ENCODE measurements at places on chromosomes 16 and 17.

- no peak for DNase-seq
These were observed 152.2 kb downstream of the SNX11 start for GRCh38 chr17:48259694-48260291.

DNA sequence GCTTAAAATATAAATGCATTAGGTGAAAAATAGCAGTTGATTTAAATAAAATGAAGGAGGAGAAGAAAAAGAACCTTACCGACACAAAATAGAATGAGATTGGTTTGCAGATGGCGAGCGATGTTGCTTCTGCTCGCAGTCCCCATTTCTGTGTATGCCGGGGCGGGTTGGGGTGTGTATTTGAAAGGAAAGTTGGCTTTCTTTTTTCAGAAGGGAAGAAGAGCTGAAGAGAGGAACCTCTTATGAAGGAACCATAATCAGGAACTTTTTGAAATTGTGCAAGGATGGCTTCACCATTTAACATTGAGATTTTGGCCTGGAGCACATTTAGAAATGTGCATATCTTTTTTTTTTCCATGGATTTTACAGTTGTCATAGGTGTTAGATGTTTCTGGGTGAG lies at the start of gene IGSF6:
TSS of gene IGSF6 (minus strand) at position 156 of the 400 bp plus-strand sequence. CDS start at position 146, 10 bp downstream.
- DNase-seq = no peak

GRCh38 chr16:50024207-50024606 lies 818 bp upstream of the CNEP1R1 start:
- no peak for DNase-seq

DNA sequence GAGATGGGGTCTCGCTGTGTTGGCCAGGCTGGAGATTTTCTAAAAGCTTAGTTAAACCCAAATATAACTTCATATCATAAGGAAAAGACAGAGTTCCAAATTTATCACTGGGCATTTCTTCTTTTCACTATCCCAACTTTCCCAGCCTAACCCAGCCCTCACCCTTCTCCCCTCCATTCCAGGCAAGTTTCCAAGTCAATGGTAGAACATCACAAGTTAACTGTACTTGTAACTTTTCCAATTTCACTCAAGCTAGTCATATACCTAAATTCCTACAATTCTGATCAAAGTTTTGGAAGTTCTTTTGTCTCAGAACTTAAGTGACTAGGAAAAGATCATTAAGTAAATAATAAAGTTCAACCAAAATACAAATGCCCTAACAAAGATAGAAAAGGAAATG lies 61.2 kb downstream of the USP32 start:
- no peak for DNase-seq

DNA sequence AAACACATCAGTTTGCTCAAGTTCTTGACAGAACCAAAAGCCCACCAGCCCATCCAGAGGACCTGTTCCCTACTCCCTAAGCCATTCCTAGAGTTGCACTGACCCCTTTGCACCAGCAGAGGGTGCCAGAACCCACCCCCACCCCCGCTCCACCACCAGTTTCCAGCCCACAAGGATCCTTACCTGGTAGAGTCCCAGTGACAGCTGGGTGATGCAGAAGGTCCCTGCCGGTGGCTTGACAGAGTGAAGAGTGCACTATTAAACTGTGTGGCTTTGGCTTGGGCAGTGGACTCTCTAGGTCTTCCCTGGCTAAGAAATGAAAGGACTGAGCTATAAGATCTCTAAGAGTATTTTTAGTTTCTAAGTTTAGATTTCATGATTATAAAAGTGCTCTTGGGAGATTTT lies 73.3 kb upstream of the MTMR4 start:
- peak; percentile 24 for DNase-seq

GRCh38 chr16:10694306-10694705 lies 424 bp downstream of the TEKT5 start:
- DNase-seq = no peak
